ENCODE measurements at places on chromosomes 5 and 9.

GRCh38 chr5:100469767-100470166, 65.4 kb upstream of the FAM174A start:
- DNase-seq: no peak

DNA sequence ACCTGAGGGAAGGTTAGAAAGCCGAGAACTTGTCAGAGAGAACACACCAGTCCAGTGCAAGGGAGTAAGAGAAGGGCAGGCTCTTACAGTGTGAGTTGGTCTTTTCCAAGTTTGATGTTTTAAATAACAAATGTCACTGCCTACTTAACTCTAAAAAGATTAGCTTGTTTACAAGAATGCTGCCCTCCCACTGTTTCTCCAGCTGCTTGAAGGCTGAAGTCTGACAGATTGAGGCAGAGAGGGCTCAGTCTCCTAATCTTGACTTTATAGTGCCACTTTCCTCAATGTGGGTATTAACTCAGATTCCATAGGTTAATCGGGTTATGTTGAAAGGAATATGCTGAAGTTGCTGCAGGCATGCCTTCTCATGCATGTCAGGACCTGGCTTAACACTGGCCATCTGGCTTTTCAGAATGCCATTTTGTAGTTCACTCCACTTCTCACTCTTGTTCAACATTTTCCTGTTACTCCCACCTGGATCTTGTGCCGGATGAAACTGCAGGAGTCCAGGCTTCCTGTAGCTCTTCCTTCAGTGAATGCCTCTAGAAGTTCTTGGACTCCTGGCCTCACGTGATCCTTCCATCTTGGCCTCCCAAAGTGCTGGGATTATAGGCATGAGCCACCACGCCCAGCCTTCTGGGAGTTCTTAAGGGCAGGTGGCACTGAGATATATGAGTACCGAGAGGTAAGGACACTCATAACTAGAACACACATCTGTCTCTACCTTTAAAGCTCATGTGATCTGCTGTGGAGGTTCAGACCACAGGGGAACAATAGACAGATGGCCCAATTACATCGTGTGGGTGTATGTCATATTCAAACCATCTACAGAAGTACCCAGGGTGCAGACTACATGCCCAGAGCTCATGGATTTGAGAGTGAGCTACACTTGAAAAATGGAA, 249.7 kb downstream of the ARHGAP26 start:
- no peak for DNase-seq

DNA sequence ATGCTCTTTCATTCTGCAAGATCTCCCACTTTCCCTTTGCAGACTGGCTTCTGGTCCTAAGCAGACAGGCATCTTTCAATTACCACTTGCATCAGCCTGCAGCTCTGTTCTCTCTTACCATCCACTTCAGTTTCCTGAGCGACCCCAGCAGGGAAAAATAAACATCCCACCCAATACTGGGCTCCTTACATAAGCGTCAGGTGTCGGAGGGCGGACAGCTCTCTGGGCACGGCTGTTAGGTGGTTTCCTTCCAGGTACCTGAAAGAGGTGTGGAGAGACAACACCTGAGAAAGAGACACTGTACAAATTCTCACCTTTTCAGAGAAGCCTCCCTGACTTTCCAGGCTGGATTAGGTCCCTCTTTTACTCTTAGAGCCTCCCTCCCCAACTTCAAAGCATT, 145.1 kb upstream of the PANK3 start:
- DNase-seq: no peak

DNA sequence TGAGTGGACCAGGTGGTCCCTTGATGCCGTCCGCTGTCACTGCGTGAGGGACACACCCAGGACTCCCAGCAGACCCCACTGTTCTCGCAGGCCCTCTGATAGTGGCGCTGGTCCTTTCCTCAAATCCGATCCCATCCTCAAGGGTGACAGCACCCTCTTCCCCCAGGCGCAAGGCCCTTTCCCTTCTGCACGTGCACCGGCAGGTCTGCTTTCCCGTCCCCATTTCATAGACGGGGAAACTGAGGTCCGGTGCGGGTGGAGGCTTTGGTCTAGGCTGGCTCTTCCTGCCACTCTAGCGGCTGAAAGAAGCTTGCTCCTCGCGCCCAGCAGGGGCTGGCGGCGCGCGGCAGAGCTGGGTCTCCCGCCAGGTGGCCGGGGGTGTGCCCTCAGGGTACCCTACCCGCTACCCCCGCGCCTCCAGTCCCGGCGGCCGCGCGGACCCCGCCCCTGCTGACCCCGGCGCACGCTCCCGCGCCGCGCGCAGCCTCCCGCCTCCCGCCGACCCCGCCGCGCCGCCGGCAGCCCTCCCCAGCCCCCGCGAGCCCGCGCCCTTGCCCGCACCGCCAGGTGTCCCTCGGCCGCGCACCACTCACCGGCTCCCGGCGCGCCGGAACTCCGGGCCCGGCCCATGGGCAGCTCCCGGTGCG, 453 bp downstream of the RASGEF1C start:
- no peak for DNase-seq

- no peak for DNase-seq
Observed at GRCh38 chr9:22976454-22976853, 529.8 kb downstream of the DMRTA1 start.

Measured in smooth muscle cell of the brain vasculature (primary cell).